ENCODE measurements at places on chromosomes 2 and 18.

GRCh38 chr18:44765456-44765855 lies 84.8 kb downstream of the SETBP1 start:
- DNase-seq = no peak

GRCh38 chr2:212488611-212489010 lies 50.0 kb downstream of the ERBB4 start:
- DNase-seq = no peak

DNA sequence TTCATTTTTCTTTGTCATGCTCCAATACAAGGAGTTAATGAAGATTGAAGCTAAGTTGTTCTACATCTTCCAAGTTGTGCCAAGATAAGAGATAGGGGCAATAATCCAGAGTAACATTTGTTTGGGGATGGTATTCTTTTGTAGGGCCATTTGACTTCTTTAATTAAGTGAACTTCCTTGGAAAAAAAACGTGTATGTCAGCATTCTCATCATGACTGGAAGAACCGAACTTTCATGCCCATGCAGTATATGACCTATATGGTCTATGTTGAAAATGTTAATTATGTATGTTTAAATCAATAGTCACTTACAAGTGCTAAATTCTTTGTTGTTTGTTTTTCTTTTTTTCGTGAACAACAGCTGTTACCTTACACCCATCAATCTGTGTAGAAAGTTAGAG lies 319.5 kb upstream of the LRRTM1 start:
- no peak for DNase-seq

- no peak for DNase-seq
Measured at GRCh38 chr2:27860111-27860510, 30.1 kb downstream of the RBKS start.

DNA sequence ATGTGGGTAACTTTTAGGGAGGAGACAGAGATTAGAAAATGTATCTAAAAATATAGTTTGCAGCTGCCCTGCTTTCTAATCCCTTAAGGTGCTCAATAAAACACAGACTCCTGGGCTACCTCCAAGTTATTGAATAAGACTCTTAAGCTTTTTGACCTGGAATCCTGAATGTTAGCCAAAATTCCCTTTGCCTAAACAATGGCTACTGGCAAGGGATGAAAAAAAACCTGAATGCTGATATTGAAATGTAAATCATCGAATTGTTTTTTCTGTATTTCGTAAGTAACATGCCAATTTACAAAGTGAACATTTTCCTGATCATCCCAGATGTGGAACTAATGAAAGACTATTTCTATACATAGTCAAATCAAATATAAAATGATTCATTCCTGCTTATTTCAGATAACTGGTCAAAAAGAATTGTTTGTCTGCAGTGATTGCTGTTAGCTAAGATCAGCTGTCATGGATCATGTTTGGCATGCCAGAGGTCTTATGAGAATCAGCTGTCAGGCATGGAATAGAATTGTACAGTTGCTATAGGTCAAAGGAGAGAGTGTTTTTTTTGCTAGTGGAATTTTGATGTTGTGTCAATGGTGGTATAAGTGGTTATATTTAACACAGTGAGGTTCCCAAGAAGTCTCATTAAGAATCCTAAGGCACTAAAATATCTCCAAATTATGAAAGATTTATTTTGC lies 363.6 kb upstream of the CWC22 start:
- no peak for DNase-seq

All from GM13976 (cell line).